ENCODE measurements at places on chromosomes 6 and 20.

DNA sequence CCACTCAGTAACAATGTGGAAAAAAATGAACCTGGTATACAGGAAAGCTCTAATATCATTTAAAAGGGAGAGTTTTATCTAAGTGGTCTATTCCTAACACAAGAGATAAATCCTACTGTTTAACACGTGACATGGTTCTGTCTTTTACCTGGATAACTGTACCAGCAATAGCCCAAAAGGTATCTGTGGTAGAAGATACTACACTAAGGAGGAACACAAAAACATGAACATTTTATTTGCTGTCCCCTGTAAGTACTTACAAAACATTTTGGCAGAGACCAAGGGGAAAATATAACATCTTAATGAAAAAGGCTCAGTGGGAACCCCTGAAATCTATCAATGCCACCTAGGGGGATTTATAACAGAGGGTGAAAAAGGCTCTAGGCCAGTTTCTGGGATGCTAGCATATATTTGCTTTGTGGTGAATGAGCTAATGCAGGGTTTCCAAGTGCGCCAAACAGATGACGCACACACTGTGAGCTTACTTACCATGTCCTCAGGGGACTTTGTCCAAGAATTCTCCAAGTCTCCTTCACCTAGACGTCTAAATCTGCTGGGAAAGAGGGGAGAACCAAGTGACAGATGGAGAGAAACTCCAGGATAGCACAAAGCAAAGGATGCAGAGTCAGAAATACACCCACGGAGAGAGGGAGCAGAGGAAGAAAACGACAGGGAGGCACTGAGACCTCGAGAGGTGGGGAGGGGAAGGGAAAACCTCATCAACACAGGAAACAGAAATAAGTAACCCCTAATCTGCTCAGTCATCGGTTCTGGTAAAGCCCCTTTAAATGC lies 147.9 kb upstream of the PRND start:
- no peak for DNase-seq

DNA sequence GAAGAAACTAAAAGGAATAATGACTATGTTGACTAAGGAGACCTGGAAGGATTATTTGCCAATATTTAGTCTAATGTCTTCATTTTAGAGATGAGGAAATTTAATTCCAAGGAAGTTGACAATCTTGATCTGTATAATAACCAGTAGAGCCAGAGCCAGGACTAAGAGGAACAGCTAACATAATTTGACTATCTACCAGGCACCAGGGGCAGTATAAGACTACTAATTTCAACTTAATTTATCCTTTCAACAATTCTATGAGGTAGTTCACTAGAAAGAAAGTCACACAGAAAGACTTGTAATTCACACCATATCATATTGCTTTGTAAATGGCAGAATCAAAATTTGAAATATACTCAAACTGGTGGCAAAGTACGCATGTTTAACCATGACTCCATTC lies 273.0 kb upstream of the STXBP5 start:
- peak; percentile 2 for DNase-seq

DNA sequence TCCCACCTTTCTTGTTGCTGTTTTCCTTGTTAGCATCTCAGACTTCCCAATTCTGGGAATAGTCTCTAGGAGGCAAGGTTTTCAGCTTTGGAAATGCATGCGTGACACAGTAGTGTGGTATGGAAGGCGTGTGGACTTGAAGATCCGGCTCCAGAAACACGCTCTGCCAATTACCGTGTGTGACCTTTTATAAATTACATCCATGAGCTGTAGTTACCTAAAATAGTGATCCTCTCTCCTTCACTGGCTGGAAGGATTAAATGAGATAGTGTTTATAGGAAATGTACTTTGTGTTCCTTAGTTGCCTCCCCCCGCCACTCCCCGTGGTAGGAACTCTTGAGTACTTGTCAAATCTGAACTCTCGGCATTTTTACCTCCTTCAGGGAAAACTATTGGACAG lies 13.0 kb downstream of the E2F3 start:
- no peak for DNase-seq

- DNase-seq: no peak
Observed at GRCh38 chr6:47473791-47474346, 3.7 kb upstream of the CD2AP start.

DNA sequence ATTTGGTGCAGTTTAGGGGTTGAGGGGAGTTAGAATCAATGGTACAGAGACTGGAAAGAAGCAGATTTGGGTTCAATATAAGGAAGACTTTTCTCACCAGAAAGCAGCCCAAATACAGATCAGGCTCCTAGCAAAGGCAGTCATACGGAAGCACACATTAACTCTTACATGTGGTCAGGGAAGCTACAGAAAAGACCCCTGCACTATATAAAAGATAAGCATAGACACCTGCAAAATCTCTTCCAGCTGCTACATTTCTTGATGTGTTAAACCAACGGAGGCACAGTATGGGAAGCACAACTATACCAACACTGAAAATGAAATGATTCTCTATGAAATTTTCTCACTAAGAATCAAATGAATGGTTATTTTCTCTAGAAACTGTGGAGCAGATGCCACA lies 150.8 kb downstream of the GMDS start:
- no peak for DNase-seq

GRCh38 chr6:157364705-157365104 lies 16.3 kb upstream of the ZDHHC14 start:
- no peak for DNase-seq

DNA sequence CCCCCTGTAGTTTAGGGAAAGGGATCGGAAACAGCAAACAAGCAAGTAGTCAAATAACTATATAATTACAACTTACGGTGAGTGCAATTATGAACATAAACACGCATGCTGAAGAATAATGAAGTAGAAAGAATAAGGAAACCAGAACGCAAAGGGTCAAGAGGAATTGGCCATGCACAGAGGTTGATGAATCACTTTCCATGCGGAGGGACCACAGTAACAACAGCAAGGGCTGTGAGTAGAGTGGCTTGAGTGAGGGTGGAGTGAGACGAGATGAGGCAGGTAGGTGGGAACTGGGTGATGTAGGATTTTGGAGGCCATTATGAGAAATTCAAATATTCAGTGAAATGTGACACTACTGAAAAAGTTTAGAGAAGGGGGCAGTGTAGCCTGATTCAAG lies 112.2 kb upstream of the LAMP5 start:
- DNase-seq: no peak

Data from NCI-H1092 treated with DMSO at 0.1 percent for 48 hours (cell line).